SJCRH30 (cell line): ENCODE measurements at places on chromosomes 6 and 20. TPM values are rescaled to one million over a fixed set of nuclear protein-coding genes. Genes with fewer than 3 reads are reported as not detected.

DNA sequence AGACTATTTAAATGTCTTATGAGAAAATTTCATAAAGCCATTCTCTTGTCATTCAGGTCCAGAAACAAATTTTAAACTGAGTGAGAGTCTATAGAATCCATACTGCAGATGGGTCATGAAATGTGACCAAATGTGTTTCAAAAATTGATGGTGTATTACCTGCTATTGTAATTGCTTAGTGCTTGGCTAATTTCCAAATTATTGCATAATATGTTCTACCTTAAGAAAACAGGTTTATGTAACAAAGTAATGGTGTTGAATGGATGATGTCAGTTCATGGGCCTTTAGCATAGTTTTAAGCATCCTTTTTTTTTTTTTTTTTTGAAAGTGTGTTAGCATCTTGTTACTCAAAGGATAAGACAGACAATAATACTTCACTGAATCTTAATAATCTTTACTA, 5.0 kb downstream of the MARCKS start:
- H3K4me1 ChIP-seq: no peaks in the 10 kb centered on the region; the same call in 1 of the 2 replicates
- H3K27ac ChIP-seq: no peak overlapping the region
- DNase-seq: no peak

DNA sequence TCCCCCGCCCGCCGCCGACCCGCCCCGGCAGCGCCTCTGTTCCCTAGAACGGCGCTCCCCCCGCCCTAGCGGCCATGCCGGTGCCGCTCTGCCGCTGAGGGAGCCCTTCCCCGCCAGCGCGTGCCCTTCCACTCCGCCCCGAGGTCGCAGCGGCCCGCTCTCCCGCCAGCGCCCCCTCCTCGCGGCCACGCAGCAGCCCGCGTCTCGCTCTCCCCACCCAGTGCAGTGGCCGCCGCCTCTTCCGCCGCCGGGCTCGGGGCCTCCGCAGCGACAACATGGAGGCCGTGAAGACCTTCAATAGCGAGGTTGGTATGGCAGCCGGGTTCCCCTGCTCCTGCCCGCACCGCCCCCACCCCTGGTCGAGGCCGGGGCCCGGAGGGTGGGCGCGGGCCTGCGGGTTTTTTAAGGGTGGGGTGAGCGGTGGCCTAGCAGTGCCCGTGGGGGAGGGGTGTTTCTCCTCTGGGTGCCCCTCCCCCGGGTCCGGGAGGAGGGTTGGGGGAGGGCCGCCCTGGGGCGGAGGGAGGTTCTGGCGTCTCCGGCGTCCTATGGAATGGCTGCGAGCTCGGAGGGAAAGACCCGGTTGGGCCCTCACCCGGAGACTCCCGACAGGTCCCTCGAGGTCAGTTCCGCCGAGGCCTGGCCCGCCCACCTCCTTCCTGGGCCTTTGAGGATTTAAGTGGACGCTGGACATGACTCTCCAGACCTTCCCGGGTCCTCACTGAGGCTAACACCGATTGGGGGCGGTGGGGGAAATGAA, 588 bp downstream of the SCAF8 start:
- peak overlapping the region; percentile 99 for H3K27ac ChIP-seq
- H3K36me3 ChIP-seq: peaks cover 5% of the 10 kb centered on the region; the same call in 1 of the 2 replicates
- DNase-seq: peak; percentile 97
- H3K4me1 ChIP-seq: peaks cover 5% of the 10 kb centered on the region
- no peaks in the 10 kb centered on the region for H3K27me3 ChIP-seq
- peak overlapping the region; percentile 99 for H3K4me3 ChIP-seq

- H3K36me3 ChIP-seq: no peaks in the 10 kb centered on the region
- H3K27me3 ChIP-seq: no peaks in the 10 kb centered on the region
- DNase-seq: no peak
- no peaks in the 10 kb centered on the region for H3K4me1 ChIP-seq
These were observed 22.7 kb upstream of the HIVEP1 start for GRCh38 chr6:11989386-11989785.

- H3K27me3 ChIP-seq: no peaks in the 10 kb centered on the region
- H3K4me1 ChIP-seq: no peaks in the 10 kb centered on the region
- DNase-seq: no peak
- no peak overlapping the region for H3K4me3 ChIP-seq
- H3K27ac ChIP-seq: no peak overlapping the region
- no peaks in the 10 kb centered on the region for H3K36me3 ChIP-seq
These were observed 580.5 kb downstream of the HAO1 start for GRCh38 chr20:7359739-7360138.

DNA sequence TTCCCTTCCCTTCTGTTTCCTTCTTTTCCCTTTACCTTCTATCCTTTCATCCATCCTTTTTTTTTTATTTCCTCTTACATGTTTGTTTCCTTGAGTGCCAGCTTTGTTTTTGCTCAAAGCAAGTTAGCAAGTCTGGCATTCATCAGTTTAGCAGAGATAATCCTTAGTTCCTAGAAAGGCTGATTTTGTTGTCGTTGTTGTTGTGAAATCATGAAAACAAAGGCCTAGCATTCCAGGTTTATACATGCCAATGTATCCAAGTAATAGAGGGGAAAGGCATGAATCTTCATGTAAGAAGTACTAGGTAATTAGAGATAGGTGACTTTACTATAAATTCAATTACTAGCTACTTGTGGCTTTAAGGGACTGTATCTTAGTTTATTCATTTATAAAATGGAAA, 45.9 kb downstream of the TFAP2B start:
- H3K36me3 ChIP-seq: no peaks in the 10 kb centered on the region
- peaks cover 35% of the 10 kb centered on the region for H3K4me1 ChIP-seq
- H3K27me3 ChIP-seq: no peaks in the 10 kb centered on the region
- no peak overlapping the region for H3K27ac ChIP-seq
- H3K4me3 ChIP-seq: no peak overlapping the region

RRAGD gene
- total RNA-seq: 61.3 and 63.8 TPM in 2 replicates

DNA sequence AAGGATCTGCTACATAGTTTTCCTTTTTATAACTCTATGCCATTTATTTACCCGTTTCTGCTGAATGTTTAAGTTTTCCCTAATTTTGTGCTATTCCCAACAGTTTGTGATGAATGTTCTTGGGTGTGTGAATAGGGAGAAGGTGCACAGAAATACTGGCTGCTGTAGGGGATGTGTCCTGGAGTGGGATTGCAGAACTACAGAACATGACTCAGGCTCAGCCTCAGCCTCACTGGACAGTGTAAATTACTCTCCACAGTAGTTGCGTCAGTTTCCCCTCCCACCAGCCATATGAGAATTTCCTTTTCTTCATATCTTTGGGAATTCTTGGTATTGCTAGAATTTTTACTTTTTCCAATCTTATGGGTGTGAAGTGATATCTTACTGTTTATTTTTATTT, 57.0 kb downstream of the SLX4IP start:
- H3K36me3 ChIP-seq: no peaks in the 10 kb centered on the region
- H3K4me3 ChIP-seq: no peak overlapping the region
- no peak overlapping the region for H3K27ac ChIP-seq
- H3K27me3 ChIP-seq: no peaks in the 10 kb centered on the region

FAM162B gene
- not detected in 2 replicates for total RNA-seq

- H3K4me1 ChIP-seq: peaks cover 5% of the 10 kb centered on the region; the same call in 1 of the 2 replicates
- no peak overlapping the region for H3K4me3 ChIP-seq
- no peaks in the 10 kb centered on the region for H3K27me3 ChIP-seq
- no peaks in the 10 kb centered on the region for H3K36me3 ChIP-seq
These were observed 5.4 kb upstream of the MICA start for GRCh38 chr6:31397901-31398525.

- no peaks in the 10 kb centered on the region for H3K27me3 ChIP-seq
- H3K27ac ChIP-seq: no peak overlapping the region
- H3K4me1 ChIP-seq: no peaks in the 10 kb centered on the region
- DNase-seq: no peak
- H3K36me3 ChIP-seq: no peaks in the 10 kb centered on the region
These were observed 83.2 kb downstream of the GCLC start for GRCh38 chr6:53461696-53462095.

GRCh38 chr6:4910037-4910760, 93.6 kb downstream of the RPP40 start:
- no peak overlapping the region for H3K27ac ChIP-seq
- no peaks in the 10 kb centered on the region for H3K27me3 ChIP-seq
- H3K36me3 ChIP-seq: peaks cover 5% of the 10 kb centered on the region; the same call in 1 of the 2 replicates
- DNase-seq: peak; percentile 6
- H3K4me3 ChIP-seq: no peak overlapping the region

BPIFA1 gene
- not detected in 2 replicates for total RNA-seq

DNA sequence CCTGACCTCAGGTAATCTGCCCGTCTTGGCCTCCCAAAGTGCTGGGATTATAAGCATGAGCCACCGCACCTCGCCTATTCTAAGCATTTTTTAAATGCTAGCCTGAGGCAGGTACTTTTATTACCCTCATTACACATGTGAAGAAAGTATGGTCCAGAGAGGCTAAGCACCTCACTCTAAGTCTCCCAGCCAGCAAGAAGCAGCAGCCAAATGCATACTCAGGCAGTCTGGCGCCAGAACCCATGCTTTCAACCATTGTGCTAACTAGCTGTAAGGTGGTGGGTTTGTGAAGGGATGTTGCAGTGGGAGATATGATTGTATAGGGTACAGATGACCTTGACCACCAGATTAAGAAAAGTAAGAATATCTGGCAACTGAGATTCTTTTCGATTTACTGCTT, 26.1 kb upstream of the RIPOR2 start:
- no peak for DNase-seq
- H3K4me3 ChIP-seq: no peak overlapping the region
- no peaks in the 10 kb centered on the region for H3K4me1 ChIP-seq
- H3K27me3 ChIP-seq: no peaks in the 10 kb centered on the region
- H3K27ac ChIP-seq: no peak overlapping the region

- peaks cover 51% of the 10 kb centered on the region for H3K36me3 ChIP-seq
- H3K27me3 ChIP-seq: no peaks in the 10 kb centered on the region
- H3K4me1 ChIP-seq: no peaks in the 10 kb centered on the region
- no peak overlapping the region for H3K27ac ChIP-seq
These were observed 7.7 kb downstream of the HBS1L start for GRCh38 chr6:135046912-135047311.

GRCh38 chr6:19301980-19302379, 535.2 kb upstream of the ID4 start:
- peak overlapping the region; percentile 37 for H3K27ac ChIP-seq
- H3K4me1 ChIP-seq: 0 out of 2 replicates have a peak, but pooled peaks cover 3% of the 10 kb centered on the region
- no peaks in the 10 kb centered on the region for H3K27me3 ChIP-seq
- H3K4me3 ChIP-seq: no peak overlapping the region
- peak; percentile 41 for DNase-seq
- H3K36me3 ChIP-seq: no peaks in the 10 kb centered on the region

- no peak for DNase-seq
- H3K27ac ChIP-seq: no peak overlapping the region
- no peak overlapping the region for H3K4me3 ChIP-seq
- no peaks in the 10 kb centered on the region for H3K27me3 ChIP-seq
- no peaks in the 10 kb centered on the region for H3K36me3 ChIP-seq
These were observed 305.5 kb downstream of the FOXC1 start for GRCh38 chr6:1915226-1915625.

- no peak overlapping the region for H3K4me3 ChIP-seq
- H3K27me3 ChIP-seq: no peaks in the 10 kb centered on the region
- DNase-seq: no peak
- peaks cover 2% of the 10 kb centered on the region; the same call in 1 of the 2 replicates for H3K36me3 ChIP-seq
- H3K27ac ChIP-seq: no peak overlapping the region
- H3K4me1 ChIP-seq: no peaks in the 10 kb centered on the region
These were observed 41.3 kb downstream of the REV3L start for GRCh38 chr6:111441678-111442243.

DNA sequence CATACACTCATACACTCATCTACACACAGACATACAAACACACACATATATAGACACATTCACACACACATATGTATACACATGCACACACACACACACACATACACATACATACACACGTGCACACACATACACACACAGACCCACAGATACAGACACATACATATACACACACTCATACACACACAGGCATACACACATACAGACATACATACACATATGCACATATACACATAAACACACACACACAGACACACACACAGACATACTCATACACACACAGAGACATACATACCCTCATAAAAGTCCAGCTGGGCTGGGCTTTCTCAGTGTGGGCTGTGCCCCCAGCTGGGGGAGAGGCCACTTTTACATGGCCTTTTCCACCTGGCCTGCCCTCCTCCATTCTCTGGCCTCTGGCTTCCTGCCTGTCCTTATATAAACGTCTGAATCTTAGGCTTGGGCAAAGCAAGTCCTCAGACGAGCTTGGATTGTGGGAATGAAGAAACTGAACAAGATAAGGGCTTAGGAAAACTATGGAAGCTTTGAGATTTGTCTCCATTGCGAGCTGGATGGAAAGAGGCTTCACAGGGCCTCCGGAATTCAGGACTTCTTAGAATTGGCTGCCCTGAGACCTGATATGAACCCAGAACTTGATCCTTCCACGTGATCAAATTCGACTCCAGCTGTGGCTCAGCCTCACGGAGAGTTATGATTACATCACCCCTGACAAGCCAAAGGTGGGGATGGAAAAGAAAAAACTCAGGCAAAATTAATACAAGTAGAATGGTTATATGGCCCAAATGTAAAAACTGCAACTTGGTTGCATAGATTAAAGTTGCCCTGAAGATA, 22.5 kb upstream of the CST3 start:
- peak overlapping the region; percentile 51 for H3K27ac ChIP-seq
- peak; percentile 53 for DNase-seq
- H3K4me1 ChIP-seq: peaks cover 13% of the 10 kb centered on the region
- H3K4me3 ChIP-seq: peak overlapping the region; percentile 14; the same call in 1 of the 2 replicates
- H3K27me3 ChIP-seq: peaks cover 3% of the 10 kb centered on the region; the same call in 1 of the 2 replicates
- H3K36me3 ChIP-seq: no peaks in the 10 kb centered on the region

GRCh38 chr20:17504066-17504897, 26.9 kb downstream of the BFSP1 start:
- H3K36me3 ChIP-seq: no peaks in the 10 kb centered on the region
- H3K4me1 ChIP-seq: no peaks in the 10 kb centered on the region
- no peak overlapping the region for H3K4me3 ChIP-seq
- peaks cover 11% of the 10 kb centered on the region; the same call in 1 of the 2 replicates for H3K27me3 ChIP-seq

KHDC1L gene
- total RNA-seq: not detected in 2 replicates

DNA sequence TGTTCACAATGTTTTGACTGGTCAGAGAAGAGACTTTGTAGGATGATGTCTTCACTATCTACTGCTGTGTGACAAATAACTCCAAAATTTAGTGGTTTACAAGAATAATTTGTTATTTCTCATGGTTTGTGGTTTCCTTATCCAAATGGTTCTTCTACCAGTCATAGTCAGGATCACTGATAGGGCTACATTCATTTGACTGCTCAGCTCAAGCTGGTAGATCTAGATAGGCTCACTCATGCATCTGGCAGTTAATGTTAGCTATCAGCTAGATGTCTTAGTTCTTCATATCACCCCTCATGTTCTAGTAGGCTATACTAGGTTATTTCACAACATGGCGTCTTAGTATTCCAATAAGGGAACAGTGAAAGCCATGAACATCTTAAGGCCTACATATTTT, 131.0 kb downstream of the ID4 start:
- no peaks in the 10 kb centered on the region for H3K4me1 ChIP-seq
- no peak overlapping the region for H3K4me3 ChIP-seq
- DNase-seq: no peak
- no peaks in the 10 kb centered on the region for H3K36me3 ChIP-seq
- H3K27ac ChIP-seq: no peak overlapping the region
- no peaks in the 10 kb centered on the region for H3K27me3 ChIP-seq

- H3K4me3 ChIP-seq: no peak overlapping the region
- H3K27ac ChIP-seq: no peak overlapping the region
- peak; percentile 10 for DNase-seq
- H3K27me3 ChIP-seq: no peaks in the 10 kb centered on the region
- H3K4me1 ChIP-seq: no peaks in the 10 kb centered on the region
These were observed 7.6 kb upstream of the DEFB129 start for GRCh38 chr20:219290-220115.
